ENCODE measurements at places on chromosomes 5 and 9.

DNA sequence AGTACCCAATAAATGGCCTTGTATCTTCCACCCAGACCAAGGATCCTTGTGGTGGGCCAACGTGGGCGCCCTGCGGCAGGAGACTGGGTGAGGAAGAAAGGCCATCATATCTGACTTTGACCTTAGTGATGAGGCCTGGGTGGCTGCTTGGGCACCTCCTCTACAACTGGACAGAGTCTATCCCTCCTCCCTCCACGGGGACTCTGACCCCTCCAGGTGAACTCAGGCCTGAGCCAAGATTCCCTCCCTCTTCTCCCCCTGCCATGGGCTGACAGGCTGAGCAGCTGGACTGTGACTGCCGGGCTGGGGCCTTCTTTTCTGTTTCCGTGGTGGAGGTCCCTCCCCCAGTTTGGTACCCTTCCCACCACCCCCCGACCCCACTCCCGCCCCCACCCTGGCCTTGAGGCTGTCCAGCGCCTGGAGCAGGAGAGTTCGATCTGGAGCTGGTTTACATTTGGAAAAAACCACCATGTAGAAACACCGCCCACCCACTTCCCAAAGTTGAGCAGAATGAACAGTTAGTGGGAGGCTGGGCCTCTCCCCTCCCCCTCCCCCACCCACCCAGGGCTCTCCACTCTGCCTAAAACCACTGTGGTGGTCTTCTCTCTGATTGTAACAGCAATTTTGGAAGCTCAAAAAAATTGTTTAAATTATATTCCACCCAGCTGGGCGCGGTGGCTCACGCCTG, 1.2 kb upstream of the PHYHD1 start:
- DNase-seq, result no peak

- no peak for DNase-seq
These were observed 52.4 kb downstream of the ASS1 start for GRCh38 chr9:130497139-130497538.

DNA sequence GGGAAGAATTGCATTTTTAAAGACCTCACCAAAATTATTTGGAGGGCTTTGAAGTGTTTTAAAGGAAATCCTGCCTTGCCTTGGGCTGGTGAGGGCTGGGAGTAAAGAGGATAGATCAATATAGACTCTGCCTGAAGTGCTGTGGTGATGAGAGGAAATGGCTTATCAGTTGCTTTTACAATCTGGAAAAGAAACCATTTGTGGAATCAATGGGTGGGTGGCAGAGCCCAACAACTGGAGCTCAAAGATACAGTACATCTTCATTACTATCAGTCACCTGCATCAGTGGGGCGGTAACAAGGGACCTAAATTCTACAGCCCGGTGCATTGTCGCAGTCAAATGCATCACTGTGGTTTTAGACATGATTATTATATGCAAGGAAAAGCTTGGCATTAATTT, 41.5 kb upstream of the HMHB1 start:
- no peak for DNase-seq

GRCh38 chr5:60677850-60678664, 21.9 kb downstream of the DEPDC1B start:
- DNase-seq, result peak; percentile 49

GRCh38 chr5:67676863-67677262, 480.3 kb upstream of the CD180 start:
- no peak for DNase-seq

DNA sequence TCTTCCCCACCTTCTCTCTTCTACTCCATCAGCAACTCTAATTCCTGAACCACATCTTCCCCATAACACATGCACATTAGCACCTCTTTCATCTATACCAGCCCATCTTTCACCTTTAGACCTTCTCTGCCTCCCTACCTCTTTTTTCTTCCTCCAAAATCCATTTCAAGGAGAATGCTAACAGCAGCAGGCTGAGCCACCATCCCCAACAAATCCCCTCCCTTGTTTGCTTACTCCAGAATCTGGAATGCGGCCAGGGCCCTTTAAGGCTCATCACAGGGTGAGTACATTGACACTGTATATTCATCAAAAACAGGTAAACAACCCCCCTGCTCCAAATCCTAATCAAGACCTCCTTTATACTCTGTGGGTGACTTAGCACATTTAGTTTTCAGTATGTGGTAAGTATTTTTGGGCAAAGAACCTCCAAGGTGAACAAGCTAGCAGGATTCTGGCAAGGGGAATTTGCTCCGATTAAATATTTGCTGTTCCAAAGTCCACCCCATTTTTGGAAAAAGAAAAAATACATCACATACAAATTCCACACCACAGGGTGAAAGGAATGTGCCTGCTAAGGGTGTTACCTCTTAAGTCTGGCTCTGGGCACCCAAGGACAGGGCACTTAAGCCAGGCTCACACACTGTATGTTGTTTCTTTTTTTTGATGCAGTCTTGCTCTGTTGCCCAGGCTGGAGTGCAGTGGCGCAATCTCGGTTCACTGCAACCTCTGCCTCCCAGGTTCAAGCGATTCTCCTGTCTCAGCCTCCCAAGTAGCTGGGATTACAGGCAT, 71.4 kb downstream of the SERINC5 start:
- no peak for DNase-seq

GRCh38 chr9:24602693-24603352, 57.1 kb upstream of the IZUMO3 start:
- DNase-seq, result no peak

GRCh38 chr5:132890817-132891216, 17.3 kb downstream of the LEAP2 start:
- DNase-seq, result no peak

DNA sequence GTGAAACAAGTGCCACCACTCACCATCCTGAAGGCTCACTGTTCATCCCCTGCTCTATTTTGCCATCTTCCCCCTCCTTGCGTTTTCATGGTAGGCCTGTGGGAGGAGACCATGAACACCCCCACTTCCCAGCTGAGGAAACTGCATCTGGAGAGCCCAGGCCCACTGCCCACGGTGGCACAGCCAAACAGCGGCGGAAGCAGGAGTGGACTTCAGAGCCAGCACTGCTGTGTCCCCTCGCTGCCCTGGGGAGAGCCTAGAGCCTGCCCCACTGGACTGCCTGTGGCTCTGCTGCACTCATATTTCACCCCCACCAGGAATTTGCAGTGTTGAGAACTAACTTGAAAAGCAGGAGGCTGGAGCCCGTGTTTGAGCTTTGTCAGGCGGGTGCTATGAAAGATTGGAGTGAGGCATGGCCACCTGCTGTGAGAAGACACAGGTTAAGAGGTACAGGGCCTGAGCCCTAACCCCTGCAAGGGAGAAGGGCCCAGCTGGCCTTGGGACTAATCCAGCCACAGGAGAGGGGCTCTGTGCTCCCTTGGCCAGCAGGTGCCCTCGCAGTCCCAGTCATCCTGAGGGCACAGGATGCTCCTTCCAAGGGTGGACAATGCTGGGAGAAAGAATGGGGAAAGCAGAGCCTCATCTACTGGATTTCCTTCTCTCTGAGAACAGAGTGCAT, 79.0 kb downstream of the MACROH2A1 start:
- DNase-seq, result no peak

DNA sequence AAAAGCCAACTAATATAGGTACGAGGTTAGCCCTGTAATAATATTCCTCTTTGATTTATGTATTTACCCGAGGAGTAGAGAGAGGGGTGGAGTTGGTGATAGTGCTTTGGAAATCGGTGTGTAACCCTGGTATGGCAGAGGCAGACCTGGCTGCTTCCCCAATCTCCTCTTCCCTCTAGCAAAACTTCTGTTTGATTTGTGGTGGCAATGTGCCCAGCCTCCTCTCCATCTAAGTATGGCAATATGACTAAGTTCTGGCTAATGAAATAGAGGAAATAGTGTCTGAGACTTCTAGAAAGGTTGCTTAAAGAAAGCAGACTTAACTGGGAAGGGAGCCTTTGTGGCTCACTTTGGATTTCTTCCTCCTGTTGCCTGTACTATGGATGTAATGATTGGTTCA, 491.1 kb downstream of the ENC1 start:
- peak; percentile 80 for DNase-seq

- DNase-seq, result no peak
These were observed 222.2 kb downstream of the AOPEP start for GRCh38 chr9:94948567-94949235.

DNA sequence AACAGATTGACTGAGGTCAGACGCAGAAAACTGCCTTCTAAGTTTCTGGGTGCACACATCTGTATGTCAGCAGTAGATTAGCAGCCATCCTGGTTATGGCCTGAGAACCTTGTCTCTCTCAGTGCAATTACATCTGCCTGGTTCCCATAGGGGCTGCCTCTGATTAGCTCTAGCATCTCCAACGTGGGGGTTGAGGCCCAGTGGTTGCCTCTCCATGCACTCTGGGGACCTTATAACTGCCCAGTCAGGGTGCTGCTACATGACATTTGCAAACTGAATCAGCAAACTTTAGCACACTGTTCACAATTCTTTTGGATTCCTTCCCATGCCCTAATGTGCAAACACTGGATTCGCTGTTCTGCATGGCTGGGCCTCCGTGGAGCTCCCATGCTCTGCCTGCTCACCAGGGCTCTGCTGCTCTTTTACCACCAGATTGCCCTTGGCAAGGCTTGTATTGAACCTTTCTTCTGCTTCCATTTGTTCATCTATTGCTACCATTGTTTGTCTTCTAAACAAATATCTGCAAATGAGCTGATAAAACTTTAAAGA, 36.2 kb downstream of the SNX18 start:
- no peak for DNase-seq

- DNase-seq, result no peak
These were observed 45.5 kb downstream of the BICD2 start for GRCh38 chr9:92719028-92719647.

DNA sequence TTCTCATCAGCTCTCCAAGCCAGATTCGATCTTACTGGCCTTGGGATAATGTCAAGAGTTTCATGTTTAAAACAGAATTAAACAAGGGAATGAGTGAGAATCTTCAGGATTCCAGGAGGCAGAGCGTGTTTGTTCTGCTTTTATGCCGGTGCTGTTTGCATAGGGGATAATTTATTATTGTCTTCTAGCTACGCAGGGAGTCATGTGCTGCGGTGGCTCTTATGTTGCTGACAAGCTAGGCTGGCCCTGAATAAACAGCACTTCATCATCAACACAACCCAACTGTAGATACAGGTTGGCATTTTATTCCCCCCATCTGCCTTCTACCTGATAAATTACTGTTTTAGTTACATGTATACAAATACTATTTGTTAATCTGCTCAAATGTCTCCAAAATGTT, 47.1 kb upstream of the PCA3 start:
- no peak for DNase-seq

Measured in HFFc6 (cell line).